ENCODE measurements at places on chromosomes 1 and 21. TPM values are rescaled to one million over a fixed set of nuclear protein-coding genes. Genes with fewer than 3 reads are reported as not detected.

TTC39A gene
- 9.7 TPM for polyA plus RNA-seq

EXTL1 gene
- polyA plus RNA-seq, result 1.8 TPM

PODN gene
- 2.0 TPM for polyA plus RNA-seq

RHEX gene
- polyA plus RNA-seq, result 6.2 TPM

PPM1J gene
- 1.1 TPM for polyA plus RNA-seq

AMY1B gene
- not detected for polyA plus RNA-seq

GCSAML gene
- polyA plus RNA-seq, result 0.28 TPM

ZNF436 gene
- 32.3 TPM for polyA plus RNA-seq

CNIH3 gene
- 10.5 TPM for polyA plus RNA-seq

HTR6 gene
- 1.6 TPM for polyA plus RNA-seq

PMF1 gene
- polyA plus RNA-seq, result 85.0 TPM

DSTYK gene
- polyA plus RNA-seq, result 21.0 TPM

BATF3 gene
- 0.88 TPM for polyA plus RNA-seq

KRTAP7-1 gene
- polyA plus RNA-seq, result not detected

SPRR2B gene
- polyA plus RNA-seq, result not detected

KCNT2 gene
- polyA plus RNA-seq, result 12.5 TPM

All from left kidney (tissue), 8 donors.